ENCODE measurements at places on chromosomes 13 and 19.

GRCh38 chr13:75585153-75585552 is 35.6 kb downstream of the UCHL3 start:
- no peak for DNase-seq

DNA sequence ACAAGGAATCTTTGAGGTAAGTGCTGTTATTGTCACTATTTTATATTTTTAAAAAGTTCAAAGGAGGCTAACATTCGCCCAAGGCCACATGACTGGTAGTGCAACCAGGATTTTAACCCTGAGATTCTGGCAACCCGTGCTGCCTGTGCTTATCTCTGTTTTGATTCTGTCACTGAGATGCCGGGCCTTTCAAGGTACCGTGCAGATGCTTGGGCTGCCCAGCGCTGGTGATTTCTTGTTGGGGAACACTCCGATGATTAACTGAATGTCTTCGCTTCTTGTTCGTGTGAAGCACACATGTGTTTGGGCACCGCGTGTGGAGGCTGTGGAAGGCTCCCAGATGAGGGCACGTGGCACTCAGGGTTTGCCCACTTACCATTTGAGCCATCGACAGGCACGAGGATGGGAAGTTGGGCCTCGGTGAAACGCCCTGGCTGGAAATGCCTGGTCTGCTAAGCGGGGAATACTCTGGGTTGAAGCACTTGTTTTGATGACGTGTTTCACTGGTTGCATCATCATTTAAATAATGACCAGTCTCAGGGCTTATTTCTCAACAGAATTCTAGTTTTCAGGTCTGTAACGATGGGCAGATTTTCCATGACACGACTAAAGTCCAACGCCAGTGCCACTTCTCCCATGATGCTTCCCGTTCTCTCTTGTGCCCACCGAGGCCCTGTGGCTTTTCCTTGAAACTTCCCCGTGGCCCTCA is 392.7 kb downstream of the FGF9 start:
- DNase-seq = no peak

GRCh38 chr19:5580161-5580571 is 12.4 kb upstream of the TINCR start:
- DNase-seq = no peak

GRCh38 chr19:5822181-5822844 is 17.2 kb downstream of the FUT6 start:
- no peak for DNase-seq

GRCh38 chr19:45175515-45176345 is 2.3 kb downstream of the TRAPPC6A start:
- DNase-seq = no peak

DNA sequence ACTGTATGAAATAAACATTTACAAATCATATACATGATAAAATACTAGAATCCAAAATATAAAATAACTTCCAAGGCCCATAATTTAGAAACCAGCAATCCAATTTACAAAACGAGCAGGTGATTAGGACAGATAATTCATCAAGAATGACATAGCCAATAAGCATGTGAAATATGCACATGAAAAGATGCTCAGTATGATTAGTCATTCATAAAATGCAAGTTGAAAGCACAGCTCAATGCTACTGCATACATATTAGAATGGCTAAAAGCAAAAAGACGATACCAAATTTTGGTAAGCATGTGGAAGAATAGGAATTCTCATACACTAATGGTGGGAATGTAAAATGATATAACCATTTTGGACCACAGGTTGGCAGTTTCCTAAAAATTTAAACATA is 837.2 kb upstream of the MIR17HG start:
- DNase-seq = no peak

GRCh38 chr19:41415154-41415571 is 12.0 kb downstream of the B3GNT8 start:
- DNase-seq = no peak
